ENCODE measurements at places on chromosomes 5 and 9.

GRCh38 chr9:110121170-110121569 is 86.8 kb downstream of the C9orf152 start:
- DNase-seq = no peak

- DNase-seq = no peak
These were observed 19.5 kb upstream of the IRF1 start for GRCh38 chr5:132510076-132510475.

DNA sequence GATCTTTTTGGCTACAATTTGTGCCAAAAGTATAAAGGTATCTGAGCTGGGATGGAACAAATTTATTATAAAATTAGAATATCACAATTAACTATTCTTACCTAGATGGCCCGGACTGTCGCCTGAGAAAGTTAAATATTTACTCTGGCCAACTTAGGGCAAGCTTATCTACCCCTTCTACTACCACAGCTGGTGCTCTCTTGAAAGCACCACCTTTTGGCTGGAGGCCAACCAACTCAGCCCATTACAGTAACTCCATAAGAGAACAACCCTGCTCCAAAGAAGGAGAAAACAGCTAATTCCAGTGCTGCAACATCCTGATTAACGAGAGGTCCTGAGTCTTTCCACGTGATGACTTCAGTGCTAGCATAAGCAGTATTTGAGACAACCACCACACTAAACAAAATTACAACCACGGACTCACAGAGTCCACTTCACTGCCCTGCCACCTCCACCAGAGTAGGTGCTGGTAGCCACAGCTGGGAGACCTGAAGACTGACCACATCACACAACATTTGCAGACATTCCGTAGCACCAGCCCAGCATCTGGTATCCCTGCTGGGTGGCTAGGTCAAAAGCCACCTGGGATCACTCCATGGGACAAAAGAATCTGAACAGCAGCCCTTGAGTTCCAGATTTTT is 43.2 kb downstream of the RGMB start:
- no peak for DNase-seq

- DNase-seq = no peak
These were observed 456.6 kb downstream of the ARHGEF28 start for GRCh38 chr5:74082512-74083055.

GRCh38 chr9:8633784-8634183 is 834.2 kb upstream of the DMAC1 start:
- no peak for DNase-seq

DNA sequence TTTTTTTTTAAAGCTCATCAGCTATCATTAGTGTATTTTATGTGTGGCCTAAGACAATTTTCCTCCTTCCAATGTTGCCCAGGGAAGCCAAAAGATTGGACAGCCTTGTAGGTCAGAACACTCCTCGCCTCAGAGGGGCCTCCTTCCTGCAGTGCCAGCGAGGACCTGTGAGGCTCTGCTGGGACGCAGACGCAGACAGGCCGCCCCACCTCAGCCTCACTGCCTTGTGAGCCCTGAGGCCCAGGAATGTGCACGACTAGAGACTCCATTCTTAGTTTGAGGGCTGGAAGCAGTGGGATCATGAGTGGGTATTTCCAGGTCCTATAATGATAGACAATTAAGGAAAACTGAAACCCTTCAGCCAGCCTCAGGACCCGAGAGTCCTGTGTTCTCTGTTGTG is 85.4 kb downstream of the PJA2 start:
- no peak for DNase-seq

- DNase-seq = no peak
These were observed 136.5 kb downstream of the MEF2C start for GRCh38 chr5:88746438-88746882.

GRCh38 chr9:109244179-109245132 is 76.4 kb downstream of the EPB41L4B start:
- peak; percentile 29 for DNase-seq

DNA sequence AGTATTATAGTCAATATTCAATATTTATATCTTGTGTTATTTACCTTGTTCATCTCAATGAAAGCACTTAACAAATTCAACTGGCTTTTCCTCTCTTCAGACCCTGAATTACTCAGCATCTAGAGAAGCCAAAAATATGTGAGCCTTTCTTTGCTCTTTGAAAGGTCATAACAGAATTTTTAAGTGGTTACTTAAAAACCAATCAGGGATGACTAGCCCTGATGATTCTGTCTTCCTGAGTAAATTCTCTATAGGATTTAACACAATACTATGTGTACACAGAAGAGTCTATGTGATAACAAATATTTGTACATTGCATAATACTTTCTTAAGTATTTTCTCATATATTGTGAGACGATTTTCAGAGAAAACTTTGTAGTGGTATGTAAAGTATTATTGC is 546.3 kb downstream of the MAT2B start:
- DNase-seq = no peak

GRCh38 chr5:76524101-76524835 is 98.9 kb downstream of the F2RL2 start:
- DNase-seq = no peak

- no peak for DNase-seq
These were observed 46.6 kb downstream of the ATP10B start for GRCh38 chr5:160805376-160805775.

- no peak for DNase-seq
These were observed 6.3 kb downstream of the ARL15 start for GRCh38 chr5:54304040-54304439.

DNA sequence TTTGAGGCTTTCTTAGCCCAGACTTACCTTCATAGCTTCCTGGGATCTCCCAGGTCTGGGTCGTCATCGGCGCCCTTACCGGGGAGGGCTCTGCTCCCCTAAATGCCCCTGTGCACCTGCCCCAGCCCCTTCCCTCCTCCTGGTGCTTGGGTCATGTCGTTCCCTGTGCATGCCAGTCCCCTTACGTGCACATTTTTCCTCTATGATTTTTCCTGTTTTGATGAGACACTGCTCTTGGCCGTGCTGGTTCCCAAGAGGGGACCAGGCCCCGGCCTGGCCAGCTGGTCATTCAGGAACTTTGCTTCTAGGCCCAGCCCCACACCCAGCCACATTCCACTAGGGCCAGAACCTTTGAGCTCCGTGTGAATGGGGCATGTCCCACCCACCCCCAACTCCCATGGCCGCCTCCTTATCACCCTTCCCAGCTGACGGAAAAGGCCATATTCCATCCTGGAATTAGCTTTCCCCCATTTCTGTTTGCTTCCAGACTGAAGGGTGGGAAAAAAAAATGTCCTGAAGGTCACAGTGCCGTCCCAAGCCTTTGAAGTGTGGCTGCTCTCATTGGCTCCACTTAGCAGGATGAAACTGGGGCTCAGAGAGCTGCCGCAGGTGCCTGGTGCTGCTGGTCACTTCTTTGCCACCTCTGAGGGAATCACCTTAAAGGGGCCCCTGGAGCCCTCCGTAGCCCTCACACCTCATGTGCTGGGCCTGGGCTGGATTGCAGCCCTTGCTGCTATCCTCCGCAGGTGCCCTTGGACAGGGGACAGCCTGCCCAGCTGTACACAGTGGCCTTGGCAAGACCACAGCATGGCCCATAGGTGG is 25.1 kb downstream of the ERGIC1 start:
- no peak for DNase-seq

DNA sequence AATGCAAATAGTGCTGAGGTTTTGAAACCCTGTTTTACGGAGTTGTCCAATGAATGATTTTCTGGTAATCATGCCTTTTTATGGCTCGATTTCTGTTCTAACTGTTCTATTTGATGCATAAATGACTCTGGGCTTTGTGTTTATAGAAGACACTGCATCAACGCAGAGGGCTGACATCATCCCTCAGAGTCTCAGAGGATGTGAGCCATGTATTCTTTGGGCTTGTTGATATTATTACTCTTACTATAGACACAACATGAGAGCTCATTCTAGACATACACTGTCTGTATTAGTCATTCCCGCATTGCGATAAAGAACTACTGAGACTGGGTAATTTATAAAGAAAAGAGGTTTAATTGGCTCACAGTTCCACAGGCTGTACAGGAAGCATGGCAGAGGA is 31.6 kb downstream of the CDH6 start:
- no peak for DNase-seq

GRCh38 chr9:114112325-114112724 is 13.2 kb upstream of the KIF12 start:
- no peak for DNase-seq

- DNase-seq = no peak
These were observed 1.4 kb upstream of the JAK2 start for GRCh38 chr9:4983601-4984165.

DNA sequence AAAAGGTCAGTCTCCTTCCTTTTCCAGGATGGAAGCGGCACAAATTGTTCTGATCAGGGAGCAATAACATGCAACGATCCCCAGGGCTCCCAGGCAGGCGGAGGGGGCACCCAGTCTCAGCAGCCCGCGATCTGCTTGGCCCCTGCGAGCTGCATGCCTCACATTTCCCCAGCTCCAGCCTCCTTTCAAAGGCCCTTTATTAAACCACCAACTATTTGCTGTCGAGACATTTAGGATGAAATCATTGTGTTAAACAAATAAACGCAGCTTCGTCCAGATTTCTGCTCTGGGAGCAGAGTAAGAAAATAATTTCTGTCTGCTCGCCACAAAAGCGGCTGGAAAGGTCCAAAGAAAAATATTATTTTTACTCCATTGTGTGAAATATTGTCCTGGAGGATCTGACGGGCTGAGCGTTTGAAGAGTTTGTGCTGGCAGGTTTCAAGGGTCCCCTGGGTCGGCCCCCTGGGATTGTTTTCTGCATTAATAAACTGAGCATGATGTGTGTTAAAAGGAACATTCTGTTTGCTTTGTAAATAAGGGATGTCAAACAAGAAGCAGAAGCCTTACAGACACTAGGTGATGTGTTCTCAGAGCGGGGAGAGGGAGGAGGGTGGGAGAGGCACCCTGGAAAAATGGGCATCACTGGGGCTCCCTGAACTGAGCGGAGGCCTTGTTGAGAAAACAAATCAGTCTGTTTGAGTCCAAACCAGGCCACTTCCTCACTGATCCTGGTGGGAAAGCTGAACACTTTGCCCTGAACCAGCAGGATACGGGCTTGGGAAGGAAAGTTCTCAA is 110.1 kb downstream of the FOXD1 start:
- no peak for DNase-seq

- DNase-seq = no peak
These were observed 27.5 kb downstream of the FNIP1 start for GRCh38 chr5:131769336-131769735.

DNA sequence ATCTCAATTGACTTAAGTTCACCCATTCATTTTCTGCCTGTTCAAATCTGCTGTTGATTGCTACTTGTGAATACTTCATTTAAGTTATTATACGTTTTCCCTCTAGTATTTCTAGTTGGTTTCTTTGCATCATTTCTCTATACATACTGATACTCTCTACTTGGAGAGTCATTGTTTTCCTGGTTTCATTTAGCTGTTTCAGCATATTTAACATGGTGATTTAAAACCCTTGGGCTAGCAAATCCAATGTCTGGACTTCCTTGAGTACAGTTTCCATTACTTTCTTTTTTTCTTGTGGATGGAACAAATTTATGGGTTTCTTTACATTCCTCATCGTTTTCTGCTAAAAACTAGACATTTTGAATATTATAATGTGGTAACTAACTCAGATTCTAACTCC is 90.7 kb downstream of the AP3B1 start:
- DNase-seq = no peak

DNA sequence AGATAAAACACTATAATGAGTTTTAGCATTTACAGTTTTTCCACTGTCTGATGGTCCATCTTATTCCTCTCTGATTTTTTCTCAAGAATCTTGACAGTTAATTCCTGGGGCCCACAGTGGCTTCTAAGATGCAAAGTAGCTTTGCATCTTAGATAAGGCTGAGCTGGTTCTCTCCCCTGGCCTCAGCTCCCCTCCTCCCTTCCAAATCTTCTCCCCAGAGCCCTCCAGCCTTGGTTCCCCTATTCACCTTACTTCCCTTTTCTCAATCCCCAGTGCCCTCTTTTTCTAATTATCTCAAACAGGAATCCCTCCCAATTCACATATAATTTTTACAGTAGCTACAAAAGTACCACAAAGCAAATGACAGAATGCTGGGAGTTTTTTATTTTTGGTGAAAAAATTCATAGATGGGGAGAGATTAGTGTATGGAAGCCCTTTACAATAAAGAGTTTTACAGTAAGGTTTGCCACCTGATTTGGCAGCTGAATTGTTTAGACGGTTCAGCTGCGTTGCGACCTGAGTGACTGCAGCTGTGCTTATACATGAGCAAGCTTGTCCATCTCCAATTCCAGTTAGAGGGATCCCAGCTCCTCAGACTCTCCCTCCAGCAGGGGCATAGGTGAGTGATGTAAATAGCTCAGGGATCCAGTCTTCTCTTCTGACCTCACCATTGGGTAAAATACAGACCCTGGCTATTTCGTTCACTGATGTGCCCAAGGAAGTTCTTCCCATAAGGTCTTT is 51.4 kb upstream of the CKMT2 start:
- DNase-seq = no peak

DNA sequence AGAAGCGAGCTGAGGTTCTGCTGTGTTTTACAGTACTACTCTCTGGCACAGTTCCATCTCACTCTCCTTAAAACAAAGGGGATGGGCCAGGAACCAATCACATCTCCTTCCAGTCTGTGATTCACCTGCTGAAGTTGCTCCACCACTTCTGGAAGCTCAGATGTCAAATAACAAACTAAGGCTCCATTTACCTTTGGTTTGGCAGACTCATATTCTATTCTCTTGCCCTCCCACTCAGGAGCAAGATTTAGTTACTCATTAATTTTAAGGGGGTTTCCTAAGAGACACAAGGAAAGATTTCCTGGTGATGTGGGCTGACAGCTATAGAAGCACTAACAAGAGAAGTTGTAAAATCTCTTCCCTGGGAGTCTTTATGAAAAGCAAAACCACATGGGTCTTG is 37.8 kb upstream of the KIF2A start:
- no peak for DNase-seq

DNA sequence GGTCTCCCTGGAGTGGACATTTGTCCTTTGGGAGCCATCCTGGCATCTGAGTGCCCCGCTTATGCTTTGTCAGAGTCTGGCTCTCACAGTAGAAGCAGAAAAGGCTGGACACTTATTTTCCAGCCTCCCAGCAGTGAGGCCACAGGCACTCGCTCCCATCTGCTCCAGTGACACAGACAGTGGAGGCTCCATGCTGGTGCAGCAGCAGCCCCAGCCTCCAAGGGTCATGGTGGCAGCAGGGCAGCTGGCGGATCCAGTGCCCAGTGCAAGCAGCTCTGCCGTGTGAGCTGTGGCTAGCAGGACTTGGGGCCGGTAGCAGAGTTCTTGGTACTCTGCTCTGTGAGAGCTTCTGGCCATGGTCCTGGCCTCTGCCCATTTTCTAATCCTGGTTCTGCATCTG is 157.3 kb upstream of the ALDH1B1 start:
- no peak for DNase-seq

GRCh38 chr5:35313291-35313690 is 83.0 kb upstream of the PRLR start:
- DNase-seq = no peak

- no peak for DNase-seq
These were observed 198.4 kb upstream of the MEF2C start for GRCh38 chr5:89081360-89081759.

DNA sequence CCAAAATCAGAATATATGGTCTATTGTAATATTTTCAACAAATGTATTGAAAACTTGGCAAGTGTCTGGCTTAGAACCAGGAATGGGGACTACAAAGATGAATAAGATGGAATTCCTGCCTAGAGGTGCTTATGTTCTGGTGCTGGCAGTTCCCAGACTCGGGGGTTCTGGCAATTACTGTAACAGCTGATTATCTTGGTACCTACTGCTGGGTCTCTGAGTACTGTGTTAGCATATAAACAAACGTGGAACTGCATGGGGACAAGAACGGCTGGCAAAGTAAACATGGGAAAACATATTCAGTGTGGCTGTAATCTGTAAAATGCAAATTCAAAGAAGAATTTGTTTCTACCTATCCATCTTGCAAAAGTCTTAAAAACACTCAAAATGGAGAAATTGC is 89.9 kb downstream of the SLC24A2 start:
- no peak for DNase-seq

GRCh38 chr5:2677689-2678088 is 73.8 kb downstream of the IRX2 start:
- DNase-seq = no peak

Measured in effector CD8-positive, alpha-beta T cell (primary cell).